ENCODE measurements at places on chromosomes 13 and 19.

DNA sequence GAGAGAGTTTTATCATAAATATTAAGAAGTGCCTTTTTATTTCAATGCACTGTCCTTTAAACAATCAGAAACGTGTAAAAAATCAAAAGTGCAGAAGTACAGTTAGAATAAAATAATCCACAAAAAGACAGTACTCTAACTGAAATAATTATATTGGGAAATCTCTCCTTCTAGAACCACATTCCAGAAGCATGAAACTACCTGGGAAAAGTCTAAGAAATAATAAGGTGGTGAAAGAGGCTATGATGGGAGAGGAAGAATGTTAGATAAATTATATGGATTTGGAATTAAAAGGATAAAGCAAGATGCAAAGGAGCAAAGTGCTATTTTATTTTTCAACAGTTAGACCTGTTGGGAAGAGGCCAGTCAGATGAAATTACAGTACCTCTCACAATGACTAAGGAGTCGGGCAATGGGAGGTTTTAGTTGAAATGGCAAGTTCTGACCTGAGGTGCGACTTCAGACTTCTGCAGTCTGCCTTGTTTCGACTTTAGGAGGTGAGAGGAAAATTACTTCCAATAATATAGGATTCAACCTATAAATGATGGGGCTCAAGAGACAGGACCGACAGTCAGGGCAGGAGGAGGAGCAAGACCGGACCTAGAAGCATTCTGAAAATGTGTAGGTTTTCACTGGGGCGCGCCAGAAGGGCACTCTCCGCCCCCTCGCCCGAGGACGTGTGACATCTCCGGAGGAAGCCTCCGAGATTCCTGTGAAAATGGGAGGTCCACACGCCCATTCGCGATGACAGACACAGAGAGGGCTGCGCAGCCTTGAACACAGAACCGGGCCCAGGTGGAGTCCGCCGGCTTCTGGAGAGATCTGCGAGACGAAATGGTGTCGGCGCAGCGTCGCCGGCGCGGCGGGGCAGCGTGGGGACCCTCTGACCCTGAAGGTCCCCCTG is 717 bp downstream of the SPRYD7 start:
- peak; percentile 29 for DNase-seq

DNA sequence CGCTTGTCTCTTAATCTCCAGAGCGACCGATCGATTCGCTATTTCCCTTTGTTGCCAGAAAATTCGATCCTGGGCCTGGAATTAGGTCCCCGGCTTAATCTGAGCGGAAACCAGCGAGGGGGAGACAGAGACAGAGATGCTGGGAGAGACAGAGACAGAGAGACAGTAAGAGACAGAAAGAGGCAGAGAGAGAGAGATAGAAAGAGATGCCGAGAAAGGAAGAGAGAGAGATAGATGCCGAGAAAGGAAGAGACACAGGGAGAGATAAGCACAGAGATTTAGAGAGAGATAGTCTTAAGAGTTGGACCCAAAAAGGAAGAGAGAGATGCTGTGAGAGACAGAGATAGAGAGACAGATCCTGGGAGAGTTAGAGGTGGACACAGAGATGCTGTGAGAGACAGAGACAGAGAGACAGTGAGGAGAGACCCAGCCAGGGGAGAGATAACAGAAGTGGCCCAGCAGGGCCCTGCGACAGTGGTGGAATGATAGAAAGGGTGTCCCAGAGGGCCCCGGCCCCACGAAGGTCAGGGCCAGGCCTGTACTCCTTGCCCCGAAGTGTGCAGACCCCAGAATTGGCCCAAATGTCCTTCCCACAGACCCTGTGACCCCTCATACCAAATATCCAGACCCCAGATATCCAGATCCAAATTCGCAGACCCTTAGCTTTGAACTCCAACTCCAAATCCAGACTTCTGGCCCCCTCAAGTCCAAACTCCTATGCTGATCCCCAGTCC is 1.3 kb downstream of the ERFL start:
- no peak for DNase-seq

DNA sequence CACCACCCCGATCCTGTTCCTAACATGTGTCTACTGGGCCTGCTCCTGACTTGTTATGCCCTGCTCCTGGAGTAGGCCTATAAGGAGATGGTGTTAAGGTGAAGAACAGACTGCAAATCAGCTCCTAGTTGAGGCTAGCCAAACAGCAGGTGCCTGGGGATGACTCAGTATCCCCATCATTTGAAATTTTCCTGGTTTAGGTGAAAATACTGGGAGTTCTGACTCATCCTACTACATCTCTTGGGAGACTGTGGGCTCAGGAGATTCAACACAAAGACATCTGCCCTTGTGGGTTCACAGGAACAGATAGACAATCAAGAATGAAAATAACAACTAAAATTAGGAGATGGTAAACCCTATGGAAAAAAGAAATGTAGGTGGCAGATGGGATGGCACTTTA is 41.2 kb downstream of the BRD4 start:
- DNase-seq: no peak

GRCh38 chr19:45772912-45773311 is 3.9 kb upstream of the SIX5 start:
- no peak for DNase-seq

GRCh38 chr19:5587661-5588060 is 19.9 kb upstream of the TINCR start:
- no peak for DNase-seq

DNA sequence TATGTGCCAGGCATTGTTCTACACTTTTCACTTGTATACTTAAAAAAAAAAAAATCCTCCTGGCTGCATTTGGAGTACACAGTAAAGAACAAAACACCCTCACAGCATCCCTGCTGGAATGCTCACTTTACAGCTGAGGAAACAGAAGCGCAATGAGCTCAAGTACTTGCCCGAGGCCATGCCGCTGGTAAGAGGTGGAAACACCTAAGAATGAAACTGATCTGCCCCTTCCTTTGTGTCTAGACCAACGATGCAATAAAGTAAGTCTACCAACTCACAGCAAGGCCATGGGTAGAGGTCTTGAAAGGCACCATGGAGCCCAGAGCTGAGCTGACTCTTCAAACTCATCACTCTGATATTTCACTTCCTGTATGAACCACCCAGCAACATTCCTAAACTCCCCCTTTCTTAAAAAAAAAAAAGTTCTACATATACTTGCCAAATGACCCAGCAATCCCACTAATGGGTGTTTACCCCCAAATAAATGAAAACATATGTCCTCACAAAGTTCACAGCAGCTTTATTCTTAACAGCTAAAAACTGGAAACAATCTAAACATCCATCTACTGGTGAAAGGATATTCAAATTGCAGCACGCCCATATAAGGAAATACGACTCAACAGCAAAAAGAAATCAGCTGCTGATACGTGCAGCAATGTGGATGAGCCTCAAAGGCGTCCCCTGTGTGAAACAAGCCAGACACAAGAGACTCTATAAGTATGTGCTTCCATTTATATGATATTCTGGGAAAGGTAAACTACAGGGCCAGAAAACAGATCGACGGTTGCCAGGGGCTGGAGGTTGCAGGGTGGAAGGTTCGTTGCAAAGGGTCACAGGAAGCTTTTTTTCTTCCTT is 236.6 kb upstream of the MAB21L1 start:
- DNase-seq: no peak

DNA sequence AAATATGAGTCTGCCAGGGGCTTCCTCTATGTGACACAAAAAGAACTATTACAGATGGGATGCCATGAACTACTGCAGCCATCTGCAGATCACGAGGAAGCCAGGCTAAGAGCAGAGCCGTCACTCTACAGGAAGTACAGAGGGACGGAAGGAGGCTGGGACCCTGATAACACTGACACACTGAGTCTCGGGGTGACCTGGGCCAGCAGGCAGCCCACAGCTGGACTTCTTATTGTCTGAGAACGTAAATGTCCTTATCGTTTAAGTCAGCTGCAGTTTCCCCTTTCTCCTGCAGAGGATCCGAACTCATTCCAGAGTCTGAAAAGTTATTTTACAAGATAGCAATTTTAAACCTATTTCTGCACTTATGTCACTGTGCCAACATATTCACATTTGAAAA is 20.7 kb downstream of the PARP4 start:
- DNase-seq: no peak

GRCh38 chr13:109135018-109135417 is 505.6 kb downstream of the MYO16 start:
- no peak for DNase-seq

- DNase-seq: no peak
Measured at GRCh38 chr13:98443329-98443728, 133.6 kb downstream of the STK24 start.

- DNase-seq: no peak
Measured at GRCh38 chr13:25733001-25733491, 318.8 kb downstream of the SHISA2 start.

- DNase-seq: no peak
Measured at GRCh38 chr13:113777311-113778260, 18.6 kb downstream of the TMEM255B start.

- no peak for DNase-seq
Measured at GRCh38 chr13:101785858-101786257, 333.4 kb downstream of the ITGBL1 start.

DNA sequence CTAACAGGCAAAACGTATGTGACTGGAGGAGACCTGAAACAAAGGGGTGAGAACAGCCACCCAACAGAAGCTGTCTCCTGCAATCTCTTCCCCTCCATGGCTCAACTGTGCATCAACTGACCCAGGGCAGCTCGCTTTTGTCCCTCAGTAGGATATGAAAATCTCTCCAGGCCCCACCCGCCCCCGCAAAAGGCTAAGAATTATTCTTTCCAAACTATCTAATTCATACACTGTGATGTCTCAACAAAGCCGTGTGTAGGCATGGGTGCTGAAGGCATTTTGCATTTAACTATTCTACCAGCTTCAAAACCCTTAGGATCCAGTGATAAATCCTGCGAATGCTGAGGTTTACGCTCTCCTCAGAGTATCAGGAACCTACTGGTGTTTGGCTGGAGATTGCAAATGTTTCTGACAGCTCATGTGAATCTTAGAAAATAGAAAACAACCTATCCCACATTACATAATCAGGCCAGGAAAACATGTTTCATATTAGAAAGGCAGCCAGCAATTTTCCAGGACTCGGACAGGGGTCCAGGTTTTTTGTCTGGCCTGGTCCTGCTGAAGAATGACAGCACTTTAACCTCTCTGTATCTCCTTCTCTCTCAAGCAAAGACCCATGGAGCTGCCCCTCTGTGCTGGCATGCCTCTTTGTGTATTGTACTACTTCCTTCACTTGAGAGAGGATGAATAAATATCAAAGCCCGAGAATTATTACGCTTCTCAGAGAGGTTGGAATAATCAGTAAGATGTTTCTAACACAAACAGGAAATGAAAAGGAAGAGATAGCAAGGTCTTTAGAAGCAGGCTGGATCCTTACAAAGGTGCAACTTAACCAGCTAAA is 17.3 kb downstream of the DHRS12 start:
- no peak for DNase-seq

- no peak for DNase-seq
Measured at GRCh38 chr13:33441015-33441414, 155.5 kb upstream of the STARD13 start.

DNA sequence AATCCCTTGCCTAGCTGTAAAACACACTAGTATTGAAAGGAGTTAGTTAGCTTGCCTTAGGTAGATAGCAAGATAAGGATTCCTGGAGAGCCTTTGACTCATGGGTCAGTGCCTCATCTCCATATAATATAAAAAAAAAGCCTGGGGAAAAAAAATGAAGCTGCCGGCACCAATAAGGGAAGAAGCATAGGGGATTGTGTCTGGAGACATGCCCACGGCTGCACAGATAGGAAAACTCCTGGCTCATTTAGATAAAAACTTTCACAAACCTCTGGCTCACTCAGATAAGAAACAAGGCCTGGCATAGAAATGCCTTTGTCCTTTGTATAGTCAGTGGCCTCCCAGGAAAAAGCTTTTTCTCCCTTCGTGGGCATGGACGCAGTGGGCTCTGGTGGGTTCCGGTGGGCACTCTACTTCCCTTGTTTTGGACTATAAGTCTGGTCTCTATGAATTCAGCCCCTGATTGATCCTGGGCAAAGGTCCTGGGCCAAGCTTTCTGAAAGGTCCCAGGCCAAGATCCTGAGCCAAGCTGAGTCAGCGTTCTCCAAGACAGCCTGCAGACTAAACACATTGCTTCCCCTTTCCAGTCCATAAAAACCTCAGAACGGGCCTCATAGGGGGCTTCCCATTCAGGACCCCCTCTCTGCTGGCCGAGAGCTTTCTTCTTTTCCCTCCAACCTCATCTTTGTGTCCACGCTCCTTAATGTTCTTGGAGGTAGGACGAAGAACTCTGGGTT is 4.9 kb upstream of the OR7A17 start:
- DNase-seq: no peak

- no peak for DNase-seq
Measured at GRCh38 chr19:35409191-35409590, 38.3 kb downstream of the GPR42 start.

DNA sequence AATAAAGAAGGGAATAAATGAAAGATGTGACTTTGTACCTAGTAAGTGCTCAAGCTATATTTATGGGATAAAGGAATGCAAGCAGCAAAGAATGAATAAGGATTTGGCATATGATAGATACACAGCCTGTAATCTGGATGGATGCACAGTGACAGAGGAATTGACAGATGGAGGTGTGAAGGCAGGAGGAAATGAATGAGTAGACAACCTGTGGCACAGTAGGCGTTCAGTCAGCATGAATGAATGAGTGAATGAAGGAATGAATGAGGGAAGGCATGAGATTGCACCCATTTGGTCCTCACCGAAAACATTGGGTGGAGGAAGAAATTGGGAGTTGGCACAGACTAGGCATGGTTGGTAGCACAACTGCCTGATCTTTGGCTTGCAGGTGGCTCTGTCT is 4.8 kb upstream of the PSMD8 start:
- DNase-seq: no peak

GRCh38 chr13:98889419-98890085 is 88.3 kb downstream of the DOCK9 start:
- DNase-seq: no peak
